ENCODE measurements at places on chromosomes 13 and 19.

DNA sequence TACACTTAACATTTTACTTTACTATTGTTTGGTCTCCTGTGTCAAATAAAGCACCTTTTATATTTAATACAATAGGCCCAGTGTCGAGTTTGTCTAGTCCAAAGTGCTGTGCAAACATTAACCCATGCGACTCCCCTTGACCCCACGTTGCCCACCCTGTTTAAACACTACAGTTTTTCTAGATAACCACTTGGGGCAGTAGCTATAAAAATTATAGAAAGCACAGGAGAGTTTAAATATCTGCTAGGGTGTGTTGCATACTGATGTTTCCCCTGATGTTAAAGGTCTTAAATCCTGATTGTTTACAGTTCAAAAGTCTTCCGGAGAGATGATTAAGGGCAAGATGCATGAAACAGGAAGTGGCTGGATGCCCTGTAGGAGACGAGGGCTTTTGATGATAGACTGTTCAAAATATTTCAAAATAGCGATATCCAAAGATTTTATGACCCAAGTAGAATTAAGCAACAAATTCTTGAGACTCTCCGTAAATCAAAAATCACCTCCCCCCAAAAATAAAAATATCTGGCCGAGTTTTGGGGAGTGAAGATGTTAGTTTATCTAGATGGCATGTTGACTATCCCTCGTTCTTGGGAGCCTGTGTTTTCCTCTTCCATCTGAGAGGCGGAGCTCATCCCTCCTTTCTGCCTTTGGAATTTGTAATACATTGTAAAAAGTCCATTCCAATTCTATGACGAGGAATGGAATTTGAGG lies 167.1 kb downstream of the FGF9 start:
- DNase-seq, result no peak

GRCh38 chr19:7904074-7905020 lies 670 bp downstream of the MAP2K7 start:
- DNase-seq, result peak; percentile 64

- DNase-seq, result no peak
Observed at GRCh38 chr13:64274481-64275217, 2859.0 kb upstream of the PCDH20 start.

GRCh38 chr13:110554227-110554836 lies 7.2 kb downstream of the RAB20 start:
- no peak for DNase-seq

DNA sequence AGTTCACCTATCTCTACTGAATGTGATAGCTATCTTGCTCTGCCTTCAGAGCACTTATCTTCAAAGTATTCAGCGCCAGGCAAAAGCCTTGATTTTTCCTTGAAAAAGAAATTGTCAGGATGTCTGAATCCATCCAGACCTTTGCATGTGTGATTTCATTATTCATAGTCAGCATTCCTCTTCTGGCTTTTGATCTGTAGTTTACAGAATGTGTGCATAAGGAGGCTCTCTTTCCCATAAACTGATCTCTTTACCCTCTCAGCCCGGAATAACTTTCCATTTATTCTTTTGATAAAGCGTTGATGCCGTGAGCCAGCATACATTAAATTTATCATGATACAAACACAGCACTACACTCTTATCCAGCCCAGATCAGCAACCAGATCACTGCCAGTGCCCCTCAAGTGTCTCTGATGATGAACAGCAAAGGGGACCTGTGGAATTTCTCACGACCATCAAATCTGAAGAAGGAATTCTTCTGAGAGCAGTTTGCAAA lies 130.8 kb downstream of the DNAJC15 start:
- DNase-seq, result no peak

DNA sequence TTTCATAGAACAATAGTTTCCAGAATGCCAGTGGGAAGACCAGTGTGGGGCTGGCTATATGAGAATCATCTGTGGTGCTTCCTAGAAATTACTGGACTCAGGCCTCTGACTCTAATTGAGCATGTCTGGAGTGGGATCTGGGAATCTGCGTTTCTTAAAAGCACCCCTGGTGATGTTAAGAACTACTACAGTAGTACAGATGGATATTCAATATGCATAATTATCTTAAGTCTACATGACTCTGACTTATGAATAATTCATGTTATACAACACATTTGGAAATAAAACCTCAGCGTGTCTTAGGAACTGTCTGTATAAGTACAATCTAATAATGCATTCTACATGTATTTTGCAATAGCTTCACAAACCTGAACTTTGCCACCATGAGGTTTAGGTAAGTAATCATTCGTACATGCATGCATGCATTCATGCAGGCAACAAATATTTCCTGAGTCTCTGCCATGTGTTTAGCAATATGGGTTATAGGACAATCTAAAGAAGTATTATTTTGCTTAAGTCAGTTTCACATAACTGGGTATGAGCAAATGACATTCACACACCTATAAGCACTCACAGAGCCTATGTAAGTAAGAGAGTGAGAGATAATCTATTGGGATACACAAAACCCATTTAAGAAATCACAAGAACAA lies 62.0 kb downstream of the EPSTI1 start:
- no peak for DNase-seq

DNA sequence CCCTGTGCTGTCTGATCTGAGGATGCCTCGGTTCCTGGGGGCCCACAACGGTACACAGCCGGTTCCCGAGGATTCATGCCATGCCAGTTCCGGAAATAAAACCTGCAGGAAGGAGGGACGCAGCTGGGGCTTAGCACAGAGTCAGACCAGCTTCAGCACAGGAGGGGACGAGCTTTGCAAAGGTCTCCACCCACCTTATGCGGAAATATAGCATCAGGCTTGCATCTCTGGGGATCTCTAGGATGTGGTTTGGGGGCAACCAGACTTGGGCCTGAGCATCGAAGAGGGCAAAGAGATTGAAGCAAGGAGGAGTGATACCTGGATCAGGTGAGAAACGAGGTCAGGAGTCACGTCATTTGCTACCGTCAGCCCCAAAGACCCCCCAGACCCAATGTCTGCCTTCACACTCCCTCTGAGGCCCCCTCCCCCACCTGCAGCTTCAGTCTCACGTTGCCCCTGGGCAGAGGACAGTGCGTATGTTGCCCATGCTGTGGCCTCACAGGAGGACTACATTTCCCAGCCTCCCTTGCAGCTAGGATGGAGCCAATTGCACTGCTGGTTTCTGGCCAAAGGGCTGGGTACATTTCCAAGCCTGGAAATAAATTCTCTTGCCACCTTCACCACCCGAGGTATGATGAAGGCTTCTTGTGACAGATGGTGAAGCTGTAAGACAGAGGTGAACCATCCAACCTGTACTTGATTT lies 12.1 kb downstream of the TYK2 start:
- DNase-seq, result no peak

DNA sequence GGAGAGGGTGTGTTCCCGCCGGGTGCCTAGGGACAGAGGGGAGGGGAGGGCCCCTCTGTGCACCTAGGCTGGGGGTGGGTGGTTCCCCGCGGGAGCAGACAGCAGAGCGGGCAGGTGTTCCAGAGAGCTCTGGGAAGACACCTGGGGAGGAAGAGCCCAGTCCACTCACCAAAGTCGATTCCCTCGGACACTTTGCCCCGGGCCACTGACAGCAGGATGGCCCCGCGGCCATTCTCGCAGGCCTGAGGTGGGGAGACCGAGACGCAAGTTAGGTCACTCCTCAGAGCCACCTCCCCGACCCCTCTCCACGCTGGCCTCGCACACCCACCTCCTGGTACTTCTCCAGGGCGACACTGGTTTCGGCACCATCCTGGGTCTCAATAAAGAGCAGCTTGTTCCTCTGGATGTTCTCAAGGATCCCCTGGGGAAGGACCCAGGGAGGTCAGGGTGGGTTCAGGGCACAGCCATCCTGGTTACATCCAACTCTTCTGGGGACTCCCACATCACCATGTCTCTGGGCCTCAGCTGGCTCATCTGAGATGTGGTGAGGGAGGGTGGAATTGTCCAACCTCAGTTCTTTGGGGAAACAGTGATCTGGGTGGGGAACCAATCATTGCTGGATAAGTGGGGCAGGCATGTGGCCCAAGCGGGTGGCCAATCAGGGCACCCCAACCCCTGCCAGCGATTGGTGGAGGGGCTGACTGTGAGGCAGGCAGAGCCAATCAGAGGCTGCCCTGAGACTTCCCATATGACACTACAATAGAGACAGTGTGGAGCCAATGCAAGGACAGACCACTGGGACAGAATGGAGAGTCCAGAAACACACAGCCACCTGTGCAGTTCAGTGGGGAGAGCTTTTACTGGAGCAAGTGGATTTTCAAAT lies 12.6 kb downstream of the KLC3 start:
- DNase-seq, result no peak

DNA sequence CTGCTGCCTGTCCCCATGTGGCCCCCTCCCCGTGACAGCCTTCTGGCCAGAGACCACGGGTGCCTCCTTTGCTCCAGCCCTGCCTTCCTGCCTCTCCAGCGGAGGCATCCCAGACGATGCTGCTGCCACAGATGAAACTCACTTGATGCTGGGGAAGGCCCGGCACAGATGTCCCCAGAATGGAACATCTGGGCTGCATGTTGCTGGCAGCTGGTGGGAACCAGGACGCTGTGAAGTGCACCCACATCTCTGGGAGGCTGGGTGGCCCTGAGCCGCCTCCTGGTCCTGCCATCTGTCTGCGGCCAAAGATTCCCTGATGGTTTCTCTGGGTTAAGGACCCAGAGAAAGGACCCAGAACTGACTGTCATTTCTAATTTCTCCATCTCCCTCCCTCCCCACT lies 51.9 kb upstream of the PTPRS start:
- DNase-seq, result no peak

GRCh38 chr13:101514695-101515275 lies 62.3 kb downstream of the ITGBL1 start:
- peak; percentile 2 for DNase-seq

DNA sequence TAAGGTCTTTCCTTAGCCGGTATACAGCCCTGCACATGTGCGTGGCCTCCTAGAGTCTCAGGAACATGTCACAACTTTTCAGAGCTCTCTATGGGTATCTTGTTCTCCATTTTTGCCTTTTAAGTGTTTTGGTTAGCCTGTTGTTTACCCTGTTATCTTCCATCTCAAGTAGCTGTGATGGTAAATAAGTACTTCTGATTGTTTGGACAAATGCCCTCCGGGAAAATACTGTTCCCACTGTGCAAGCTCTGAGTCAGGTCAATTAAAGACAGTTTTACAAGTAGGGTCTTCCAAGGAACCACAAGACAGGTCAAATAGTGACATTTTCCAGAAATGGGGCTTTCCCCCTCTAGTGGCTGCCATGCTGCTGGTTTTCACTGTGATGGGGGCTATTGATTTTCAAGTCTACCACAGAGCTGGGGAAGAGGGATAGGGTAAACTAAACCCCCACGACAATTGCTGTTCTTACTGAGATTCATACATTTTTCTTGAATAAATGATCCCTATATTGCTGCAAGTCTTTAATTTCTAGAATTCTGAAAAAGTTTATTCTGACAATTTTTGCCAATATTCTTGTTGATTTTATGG lies 109.5 kb downstream of the TM9SF2 start:
- DNase-seq, result no peak

DNA sequence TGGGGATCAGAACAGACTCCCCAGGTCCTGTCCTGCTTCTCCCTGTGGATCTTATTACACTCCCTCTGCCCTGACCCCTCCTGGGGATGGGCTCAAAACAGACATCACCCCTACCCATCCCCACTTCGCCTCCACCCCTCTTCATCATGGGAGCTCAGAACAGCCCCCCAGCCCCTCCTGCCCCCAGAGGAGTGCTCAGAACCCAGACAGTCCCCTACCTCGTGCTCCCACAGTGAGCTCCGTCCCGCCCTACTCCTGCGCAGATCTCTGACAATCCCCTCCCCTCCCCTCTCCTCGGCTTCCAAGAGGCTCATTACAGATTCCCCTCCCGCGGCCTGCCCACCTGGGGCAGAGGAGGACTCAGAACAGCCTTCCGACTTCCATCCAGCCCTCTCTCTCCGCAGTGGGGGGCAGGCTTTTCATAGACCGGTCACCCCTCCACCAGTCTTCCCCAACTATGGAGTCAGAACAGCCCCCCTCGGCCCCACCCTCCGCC lies 6.1 kb downstream of the NXNL1 start:
- no peak for DNase-seq

- no peak for DNase-seq
Observed at GRCh38 chr13:85141401-85141800, 657.8 kb downstream of the SLITRK6 start.

GRCh38 chr13:98803921-98804320 lies 51.4 kb upstream of the SLC15A1 start:
- no peak for DNase-seq

DNA sequence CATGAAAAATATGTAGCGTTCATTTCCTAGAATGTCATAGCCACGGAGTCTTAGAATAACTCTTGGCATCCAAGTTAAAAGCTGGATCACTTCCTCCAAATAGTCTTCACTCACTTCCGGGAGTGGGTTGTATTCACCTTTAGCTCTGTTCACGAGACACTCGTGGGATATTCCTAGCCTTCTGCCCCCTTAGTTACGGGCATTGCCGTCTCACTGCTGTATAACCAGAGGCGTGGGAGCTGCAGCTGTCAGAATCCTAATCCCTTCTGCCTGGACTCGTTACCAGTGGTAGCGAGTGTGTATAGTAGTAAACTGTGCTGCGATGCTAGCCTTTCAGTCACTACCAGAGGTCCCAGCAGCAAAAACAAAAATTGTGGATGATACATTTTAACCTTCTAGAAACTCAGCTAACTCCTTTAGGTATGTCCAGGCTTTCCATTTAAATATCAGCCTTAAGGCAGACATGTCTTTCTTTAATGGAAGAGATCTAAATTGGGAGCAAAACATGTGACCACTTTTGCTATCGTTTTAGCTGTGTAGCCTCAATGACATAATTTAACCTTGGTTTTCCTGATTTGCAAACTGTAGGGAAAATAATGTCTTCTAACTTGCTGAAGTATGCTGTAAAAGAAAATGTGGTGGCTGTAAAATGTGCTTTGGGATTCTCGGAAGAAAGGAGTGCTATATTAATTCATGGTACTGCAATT lies 34.1 kb downstream of the ERCC5 start:
- no peak for DNase-seq

GRCh38 chr19:5803441-5803751 lies 1.5 kb upstream of the NRTN start:
- no peak for DNase-seq

- no peak for DNase-seq
Observed at GRCh38 chr19:33864311-33864850, 67.7 kb downstream of the KCTD15 start.

- DNase-seq, result no peak
Observed at GRCh38 chr19:30557212-30557611, 185.0 kb downstream of the ZNF536 start.

DNA sequence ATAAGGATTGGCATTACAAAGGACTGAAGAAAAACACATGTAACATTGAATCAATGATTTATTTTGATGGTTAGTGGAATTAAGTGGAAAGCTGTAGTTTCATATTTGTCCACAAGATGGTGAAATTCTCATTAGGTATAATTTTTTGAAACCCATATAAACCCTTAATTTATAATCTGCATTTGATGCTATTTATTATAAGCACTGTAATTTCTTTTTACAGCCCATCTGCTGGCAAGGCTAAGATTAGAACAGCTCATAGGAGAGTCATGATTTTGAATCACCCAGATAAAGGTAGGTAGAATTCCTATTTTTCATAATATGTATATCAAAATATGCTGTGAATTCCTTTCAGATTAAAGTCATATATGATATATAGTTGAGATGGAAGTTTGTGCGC lies 62.2 kb downstream of the DNAJC15 start:
- no peak for DNase-seq

Data from GM19239 (cell line).